Body of pancreas (tissue), 4 donors: ENCODE measurements at places on chromosomes 12 and 14. TPM values are rescaled to one million over a fixed set of nuclear protein-coding genes. Genes with fewer than 3 reads are reported as not detected.

- DNase-seq: no peak
These were observed 227.1 kb upstream of the KRR1 start for GRCh38 chr12:75738486-75738885.

DNA sequence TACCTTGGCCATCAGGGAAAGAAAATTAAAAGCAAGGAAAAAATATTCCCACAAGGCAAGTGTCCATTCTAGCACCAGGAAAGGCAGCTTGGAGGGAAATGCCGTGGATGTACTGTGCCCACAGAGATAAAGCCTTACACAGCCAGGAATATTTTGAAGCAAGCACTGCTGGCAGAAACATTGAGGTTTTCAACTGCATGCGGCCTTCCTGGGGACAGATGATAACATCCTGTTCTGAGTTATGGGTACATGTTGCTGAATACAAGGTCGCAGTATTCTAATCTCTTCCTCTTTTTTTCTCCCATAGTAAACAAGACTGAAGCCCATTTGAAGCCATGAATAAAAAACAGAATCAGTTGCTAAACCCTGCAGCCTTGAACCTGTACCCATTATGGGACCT is 197.1 kb downstream of the BTG1 start:
- no peak for DNase-seq

The P3H3 gene
- total RNA-seq: 43.2 TPM

The ARL6IP4 gene
- 237 TPM for total RNA-seq

GRCh38 chr14:99655521-99655920 is 10.6 kb downstream of the HHIPL1 start:
- no peak for DNase-seq

The GPR162 gene
- total RNA-seq: 0.78 TPM

The KRT85 gene
- total RNA-seq: not detected

The RNU4-1 gene
- under 0.01 TPM for total RNA-seq

The ACOT4 gene
- 4.0 TPM for total RNA-seq

DNA sequence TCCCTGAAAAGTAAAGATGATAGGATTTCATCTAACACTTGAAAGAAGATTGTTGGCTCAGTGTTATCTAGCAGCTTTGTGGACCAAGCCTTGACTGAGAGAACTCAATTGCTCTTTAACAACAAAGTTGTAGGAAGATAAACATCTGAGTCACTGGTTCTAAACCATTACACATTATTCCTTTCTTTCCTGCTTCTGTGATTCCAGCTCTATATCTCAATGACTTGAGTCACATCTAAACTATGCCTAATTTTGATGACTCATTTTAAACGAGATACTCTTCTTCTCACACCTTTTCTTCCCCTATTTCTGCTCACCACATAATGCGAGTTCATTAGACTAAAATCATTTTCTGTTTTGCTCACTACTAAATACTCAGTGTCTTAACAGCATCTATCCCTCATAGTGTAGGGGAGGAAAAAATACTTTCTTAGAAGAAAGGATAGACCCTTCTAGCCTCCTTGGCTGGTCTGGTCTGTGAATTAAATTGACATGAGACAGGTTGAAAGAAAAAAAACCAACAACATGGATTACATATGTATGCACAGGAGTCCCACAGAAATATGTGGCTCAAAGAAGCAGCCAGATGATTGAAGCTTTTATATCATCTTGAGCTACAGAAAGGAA is 201.4 kb downstream of the C12orf50 start:
- DNase-seq: no peak

- DNase-seq: no peak
These were observed 250.3 kb downstream of the SPTSSA start for GRCh38 chr14:34211732-34212131.

DNA sequence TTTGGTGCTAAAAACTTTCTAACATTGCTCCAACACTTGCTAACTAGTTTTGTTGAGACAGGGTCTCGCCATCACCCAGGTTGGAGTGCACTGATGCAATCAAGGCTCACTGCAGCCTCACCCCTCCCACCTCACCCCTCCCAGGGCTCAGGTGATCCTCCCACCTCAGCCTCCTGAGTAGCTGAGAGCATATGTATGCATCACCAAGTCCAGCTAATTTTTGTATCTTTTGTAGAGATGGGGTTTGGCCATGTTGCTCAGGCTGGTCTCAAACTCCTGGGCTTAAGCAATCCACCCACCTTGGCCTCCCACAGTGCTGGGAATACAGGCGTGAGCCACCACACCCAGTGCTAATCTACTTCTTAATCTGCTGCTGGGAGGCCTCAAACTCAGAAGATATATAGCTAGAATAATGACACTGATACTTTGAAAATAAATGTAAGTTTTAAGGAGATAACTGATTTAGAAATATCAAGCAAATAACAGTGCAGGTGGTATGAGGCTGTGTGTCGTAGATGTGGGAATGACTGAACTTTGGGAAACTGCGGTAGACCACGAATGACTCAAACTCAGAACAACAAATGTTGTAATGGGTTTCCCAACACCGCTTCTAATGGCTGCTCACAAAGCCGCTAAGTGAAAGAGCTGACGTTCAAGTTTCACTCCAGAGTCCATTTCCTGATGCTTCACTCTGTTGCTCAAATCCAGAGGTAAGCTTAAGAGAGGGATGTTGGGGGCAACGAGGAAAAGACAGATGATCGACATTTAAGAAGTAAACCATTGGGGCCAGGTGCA is 10.0 kb downstream of the TMCC3 start:
- no peak for DNase-seq

The ESYT1 gene
- 182 TPM for total RNA-seq

DNA sequence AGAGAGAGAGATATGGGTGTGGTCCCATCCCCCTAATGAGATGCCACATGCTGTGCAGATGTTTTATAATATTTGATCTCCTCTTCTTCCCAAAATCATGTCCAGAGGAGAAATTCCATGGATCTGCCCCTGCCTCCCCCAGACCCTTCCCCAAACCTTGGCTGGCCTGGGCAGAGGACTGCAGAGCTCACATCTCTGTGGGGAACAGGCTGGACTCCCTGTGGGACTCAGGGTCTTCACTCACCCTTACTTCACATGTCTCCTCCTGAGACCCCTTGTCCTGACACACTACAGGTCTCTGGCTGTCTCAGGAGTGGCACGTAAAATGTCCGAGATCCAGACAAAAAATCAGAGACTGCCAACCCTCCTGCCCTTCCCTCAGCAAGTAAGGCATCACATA is 76.0 kb upstream of the CAPRIN2 start:
- no peak for DNase-seq

The EXD2 gene
- 11.2 TPM for total RNA-seq
